ENCODE measurements at places on chromosomes 3 and 15.

- DNase-seq: no peak
These were observed 45.5 kb downstream of the CTNNB1 start for GRCh38 chr3:41244620-41245336.

DNA sequence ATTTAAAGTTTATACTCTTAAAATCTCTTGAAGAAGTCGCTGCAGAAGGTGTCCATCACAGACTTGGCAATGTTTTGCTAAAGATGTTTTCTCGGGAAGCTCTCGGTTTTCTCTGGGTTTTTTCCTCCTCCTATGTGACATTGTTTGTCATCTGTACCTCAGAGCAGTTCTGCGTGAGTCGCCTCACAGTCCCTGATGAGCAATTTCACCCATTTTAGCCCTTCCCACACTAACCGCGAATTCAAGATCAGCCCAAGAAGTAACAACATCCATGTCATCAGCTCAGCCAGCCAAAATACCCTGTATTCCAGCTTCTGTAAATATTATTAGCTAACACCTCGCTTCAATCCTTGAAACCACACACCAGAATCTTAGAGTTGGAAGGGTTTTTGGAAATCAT, 224.3 kb upstream of the SETMAR start:
- DNase-seq: no peak

GRCh38 chr3:69494185-69494584, 108.3 kb upstream of the FRMD4B start:
- no peak for DNase-seq

- DNase-seq: no peak
These were observed 177.7 kb downstream of the THRB start for GRCh38 chr3:24316887-24317383.

DNA sequence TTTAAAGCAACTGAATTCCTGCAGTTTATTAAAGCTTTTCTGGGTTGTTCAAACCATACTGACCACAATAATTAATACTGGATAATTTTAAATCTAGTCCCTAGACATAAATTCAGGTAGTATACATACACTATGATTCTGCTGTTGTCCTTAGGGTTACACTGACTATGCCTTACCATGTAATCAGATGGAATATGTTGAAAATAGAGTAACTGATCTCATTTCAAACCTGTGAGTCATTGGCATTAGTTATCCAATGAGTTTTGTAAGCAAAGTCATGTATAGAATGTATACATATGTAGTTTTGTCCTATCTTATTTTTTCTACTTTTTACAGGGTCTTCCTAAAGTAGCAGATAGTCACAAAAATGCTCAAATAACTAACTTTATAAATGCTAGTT, 517.1 kb upstream of the CCDC54 start:
- DNase-seq: no peak

GRCh38 chr15:60576044-60576443, 97.1 kb upstream of the ICE2 start:
- DNase-seq: no peak

GRCh38 chr3:70820397-70820796, 508.0 kb upstream of the MDFIC2 start:
- DNase-seq: no peak

DNA sequence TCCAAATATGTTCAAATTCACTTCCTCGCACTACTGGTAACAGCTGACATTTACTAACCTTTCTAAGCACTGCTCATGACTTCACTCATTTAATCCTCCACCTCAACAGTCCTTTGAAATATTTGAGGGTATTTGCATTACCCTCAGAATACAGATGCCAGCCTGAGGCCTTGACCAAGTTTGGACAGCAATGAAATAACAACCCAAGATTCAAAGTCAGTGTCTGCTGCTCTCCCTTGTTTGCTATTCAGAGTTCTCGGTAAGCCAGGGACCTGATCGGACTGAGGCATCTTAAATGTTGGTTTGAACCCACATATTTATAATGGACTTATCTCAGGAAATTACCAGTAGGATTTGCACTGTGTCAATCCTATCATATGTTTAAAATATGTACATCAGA, 19.9 kb upstream of the SNRK start:
- DNase-seq: no peak

DNA sequence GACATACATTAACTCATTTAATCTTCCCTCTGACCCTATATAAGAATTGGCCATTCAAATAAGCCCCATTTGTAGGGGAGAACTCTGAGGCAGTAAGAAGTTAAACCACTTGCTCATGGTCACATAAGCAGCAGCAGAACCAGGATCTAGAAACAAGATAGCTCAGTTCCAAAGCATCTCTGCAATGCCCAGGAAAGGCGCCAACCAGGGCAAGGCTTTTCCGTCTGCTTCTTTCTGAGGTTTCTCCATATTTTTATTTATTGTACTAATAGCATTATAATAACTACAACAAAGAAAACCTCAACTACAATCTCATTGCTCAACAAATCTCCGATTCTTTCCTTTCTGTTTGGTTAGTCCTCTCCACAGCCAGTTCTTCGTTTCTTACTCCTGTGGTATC, 4.3 kb upstream of the UBE2E2 start:
- DNase-seq: no peak

GRCh38 chr3:52094571-52095485, 38.5 kb upstream of the DUSP7 start:
- no peak for DNase-seq

Data from activated T-helper 9 cell treated with anti-CD3 and anti-CD28 coated beads, Interleukin-2, amount 50 U/mL, for 16 hours (primary cell).